ENCODE measurements at places on chromosomes 5 and 9.

GRCh38 chr9:4762886-4763541 lies 22.0 kb upstream of the AK3 start:
- DNase-seq = no peak

DNA sequence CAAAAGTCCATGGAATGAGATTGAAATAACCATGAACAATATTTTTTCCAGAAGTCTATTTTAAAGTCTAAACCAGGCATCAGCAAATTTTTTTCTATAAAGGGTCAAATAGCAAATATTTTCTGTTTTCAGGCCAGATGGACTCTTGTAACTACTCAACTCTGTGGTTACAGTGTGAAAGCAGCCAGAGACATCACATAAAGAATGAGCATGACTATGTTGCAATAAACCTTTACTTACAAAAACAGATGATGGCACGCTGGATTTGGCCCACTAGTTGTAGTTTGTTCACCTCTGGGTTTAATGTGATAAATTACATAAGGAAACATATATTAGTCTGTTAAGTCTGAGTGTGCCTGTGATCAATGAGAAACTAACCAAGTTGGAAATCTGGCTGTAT lies 319.2 kb downstream of the TRPM3 start:
- no peak for DNase-seq

GRCh38 chr5:82345108-82345507 lies 67.0 kb upstream of the RPS23 start:
- no peak for DNase-seq

- no peak for DNase-seq
These were observed at the start of gene FBLL1 for GRCh38 chr5:168528521-168529373. TSS of gene FBLL1 (plus strand) at chr5:168529305. CDS start at chr5:168529505, 200 bp downstream.

- no peak for DNase-seq
These were observed 2.5 kb downstream of the PTPDC1 start for GRCh38 chr9:94086486-94087345.

GRCh38 chr9:113290052-113290607 lies 13.0 kb downstream of the RNF183 start:
- no peak for DNase-seq

GRCh38 chr9:21634951-21635350 lies 152.8 kb upstream of the IFNE start:
- DNase-seq = no peak
